ENCODE measurements at places on chromosomes 13 and 19.

DNA sequence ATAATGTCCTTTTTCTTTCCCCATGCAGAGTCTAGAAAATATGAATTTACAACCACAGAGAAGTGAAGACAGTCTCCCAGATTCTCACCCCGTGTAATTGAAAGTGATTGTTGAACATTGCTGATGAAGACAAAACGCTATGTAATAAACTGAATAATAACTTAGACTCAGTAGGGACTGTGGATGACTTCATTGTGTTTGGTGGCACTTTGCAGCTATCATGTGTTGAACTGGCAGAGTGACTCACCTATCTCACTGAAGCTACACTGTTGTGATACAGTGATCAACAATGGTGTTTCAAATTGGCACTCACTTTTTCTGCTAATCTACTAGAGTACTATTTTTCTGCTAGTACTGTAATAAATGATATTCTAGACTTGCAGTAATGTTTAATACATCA lies 261.3 kb downstream of the DACH1 start:
- DNase-seq, result no peak

GRCh38 chr13:84294576-84294975 lies 412.3 kb upstream of the SLITRK1 start:
- no peak for DNase-seq

DNA sequence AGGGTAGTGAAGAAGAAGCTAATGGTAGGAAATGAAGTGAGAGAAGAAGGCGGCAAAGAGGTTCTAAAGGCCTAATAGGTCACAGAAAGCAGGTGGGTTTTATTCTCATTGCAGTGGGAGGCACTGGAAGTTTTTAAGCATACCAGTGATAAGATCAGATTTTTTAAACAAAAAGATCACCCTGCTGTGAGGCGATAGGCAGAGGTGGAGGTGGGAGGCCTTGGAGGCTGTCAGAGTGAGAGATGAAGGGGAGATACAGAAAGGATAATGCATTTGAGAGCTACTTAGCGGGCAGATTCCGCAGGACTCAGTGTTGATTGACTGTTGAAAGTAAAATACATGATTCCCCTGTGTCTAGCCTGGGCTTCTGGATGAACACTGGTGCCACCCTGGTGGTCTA lies 116.7 kb upstream of the FRY start:
- DNase-seq, result no peak

DNA sequence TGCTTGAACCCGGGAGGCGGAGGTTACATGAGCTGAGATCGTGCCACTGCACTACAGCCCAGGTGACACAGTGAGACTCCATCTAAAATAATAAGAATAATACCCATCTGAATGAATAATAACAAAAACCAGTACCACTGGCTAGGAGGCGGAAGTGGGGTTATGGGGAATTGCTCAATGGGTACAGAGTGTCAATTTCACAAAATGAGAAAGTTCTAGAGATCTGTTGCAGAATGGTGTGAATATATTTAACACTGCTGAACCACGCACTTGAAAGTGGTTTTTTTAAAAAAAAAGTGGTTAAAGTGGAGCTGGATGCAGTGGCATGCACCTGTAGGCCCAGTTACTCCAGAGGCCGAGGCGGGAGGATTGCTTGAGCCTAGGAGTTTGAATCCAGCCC lies 18.5 kb downstream of the KLF2 start:
- DNase-seq, result no peak

DNA sequence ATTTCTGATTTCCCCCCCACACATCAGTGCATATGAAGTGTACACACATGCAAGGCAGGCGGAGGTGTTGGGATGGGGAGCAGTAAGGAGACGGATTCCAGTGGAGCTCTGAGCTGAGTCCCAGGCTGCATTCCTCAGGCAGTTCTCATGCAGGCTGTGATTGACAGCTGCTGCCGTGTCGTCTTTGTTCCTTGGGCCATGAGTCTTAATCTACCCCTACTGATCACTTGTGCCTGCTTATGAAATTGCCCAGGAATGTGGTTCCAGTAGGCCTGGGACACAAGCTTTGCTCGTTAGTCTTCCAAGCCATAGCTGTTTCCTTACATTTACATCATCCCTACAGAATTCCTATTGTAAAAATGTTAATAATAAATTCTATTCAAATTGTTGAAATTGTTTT lies 1241.9 kb downstream of the UQCRFS1 start:
- DNase-seq, result no peak

- DNase-seq, result no peak
These were observed 48.3 kb downstream of the SLC7A1 start for GRCh38 chr13:29547153-29547552.

- DNase-seq, result no peak
These were observed 43.8 kb upstream of the DCUN1D2 start for GRCh38 chr13:113534236-113534860.

- no peak for DNase-seq
These were observed 98.2 kb upstream of the C1QTNF9B start for GRCh38 chr13:23995283-23996073.
